ENCODE measurements at places on chromosomes 11 and 22.

- DNase-seq = no peak
Observed at GRCh38 chr11:74043450-74043849, 34.6 kb upstream of the UCP3 start.

DNA sequence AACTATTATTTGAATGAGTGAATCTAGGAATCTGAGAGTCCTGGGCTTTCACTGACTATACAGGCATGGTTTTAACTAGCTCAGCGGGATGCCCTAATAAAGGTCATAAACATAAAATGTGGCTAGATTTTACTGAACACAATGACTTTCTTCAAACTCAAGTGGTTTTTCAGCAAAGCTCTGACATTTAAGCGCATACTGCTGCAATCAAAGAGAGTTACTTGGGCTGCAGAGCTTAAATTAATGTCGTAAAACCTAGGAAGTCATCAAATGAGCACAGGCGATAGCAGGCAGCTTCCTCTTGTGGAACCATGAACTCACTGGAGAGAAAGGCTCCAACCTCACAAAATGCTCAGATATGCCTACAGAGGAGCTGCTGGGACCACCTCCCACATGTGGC is 6.7 kb downstream of the CSNK2A3 start:
- peak; percentile 42 for DNase-seq

GRCh38 chr22:29183971-29184848 is 21.5 kb upstream of the EMID1 start:
- no peak for DNase-seq

- DNase-seq = no peak
Observed at GRCh38 chr22:44448271-44448830, 49.7 kb downstream of the RTL6 start.

DNA sequence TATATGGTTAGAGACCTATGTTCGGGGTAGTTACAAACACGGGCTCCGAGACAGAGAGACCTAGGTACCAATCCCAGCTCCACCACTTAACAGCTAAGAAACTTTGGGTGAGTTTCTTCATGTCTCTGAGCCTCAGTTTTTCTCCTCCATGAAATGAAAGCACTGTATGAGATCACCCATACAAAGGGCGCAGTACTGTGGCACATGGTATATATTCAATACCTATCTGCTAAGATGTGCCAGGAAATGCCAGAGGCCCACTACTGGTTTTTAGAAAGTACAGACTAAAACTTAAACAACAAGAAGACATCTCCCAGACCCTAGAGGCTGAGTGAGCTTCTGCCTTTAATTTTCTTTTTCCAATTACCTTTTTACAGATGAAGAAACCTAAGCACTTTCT is 69.5 kb downstream of the SLC1A2 start:
- no peak for DNase-seq

DNA sequence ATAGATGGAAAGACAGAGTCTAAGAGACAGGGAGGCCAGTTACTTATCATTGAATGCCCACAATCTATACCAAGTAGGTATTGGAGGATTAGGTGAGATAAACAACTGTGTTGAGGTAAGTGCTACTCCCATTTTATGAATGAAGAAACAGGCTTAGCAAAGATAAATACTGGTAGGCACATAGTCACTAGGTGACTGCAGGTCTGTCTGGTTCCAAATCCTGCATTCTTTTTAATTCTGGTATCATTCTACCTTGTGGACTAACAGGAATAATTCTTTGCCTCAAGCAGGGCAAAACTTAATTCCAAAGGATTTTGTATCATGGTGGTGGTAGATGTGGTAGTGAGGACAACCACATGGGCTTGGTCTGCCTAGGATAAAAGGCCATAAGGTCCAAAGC is 28.4 kb downstream of the RNF169 start:
- DNase-seq = no peak

DNA sequence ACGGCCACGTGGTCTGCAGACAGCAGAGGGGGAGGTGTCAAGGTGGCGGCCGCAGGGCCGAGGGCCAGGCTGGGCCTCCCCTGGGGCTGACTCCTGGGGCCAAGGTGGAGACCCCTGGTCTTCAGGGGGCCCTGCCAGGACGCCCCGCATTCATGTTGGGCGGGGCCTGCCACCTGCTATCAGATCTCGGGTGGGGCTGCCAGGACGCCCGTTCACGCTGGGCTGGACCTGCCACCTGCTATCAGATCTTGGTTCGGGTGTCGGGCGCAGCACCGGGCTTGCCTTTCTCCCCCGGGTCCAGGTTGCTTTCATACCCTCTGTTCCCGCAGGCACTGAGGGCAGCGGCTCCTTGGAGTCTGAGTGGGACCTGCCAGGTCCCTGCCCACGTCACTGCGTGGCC is 16.1 kb upstream of the MAPK11 start:
- DNase-seq = no peak

- DNase-seq = no peak
Observed at GRCh38 chr11:128942817-128943427, at the start of gene TP53AIP1. Gene TP53AIP1 (minus strand): TSS chr11:128942871. CDS start chr11:128937818, 5,053 bp downstream.

DNA sequence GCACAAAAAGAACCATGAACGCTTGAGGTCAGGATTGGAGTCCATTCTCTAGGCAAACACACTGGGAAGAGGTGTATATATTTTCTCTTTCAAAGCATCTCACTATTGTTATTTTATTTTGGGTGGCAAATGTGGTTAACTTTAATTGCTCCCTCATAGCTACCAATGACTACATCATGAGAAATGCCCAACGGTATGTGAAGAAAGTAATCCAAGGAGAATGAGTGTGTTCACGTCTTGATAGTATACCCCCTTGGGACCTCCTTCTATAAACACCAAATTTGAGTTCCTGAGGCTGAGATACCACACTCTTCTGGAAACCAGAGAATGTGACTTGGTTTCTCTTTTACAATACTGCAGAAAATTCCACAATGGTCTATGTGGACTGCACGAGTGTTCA is 15.8 kb downstream of the OR8D1 start:
- no peak for DNase-seq

DNA sequence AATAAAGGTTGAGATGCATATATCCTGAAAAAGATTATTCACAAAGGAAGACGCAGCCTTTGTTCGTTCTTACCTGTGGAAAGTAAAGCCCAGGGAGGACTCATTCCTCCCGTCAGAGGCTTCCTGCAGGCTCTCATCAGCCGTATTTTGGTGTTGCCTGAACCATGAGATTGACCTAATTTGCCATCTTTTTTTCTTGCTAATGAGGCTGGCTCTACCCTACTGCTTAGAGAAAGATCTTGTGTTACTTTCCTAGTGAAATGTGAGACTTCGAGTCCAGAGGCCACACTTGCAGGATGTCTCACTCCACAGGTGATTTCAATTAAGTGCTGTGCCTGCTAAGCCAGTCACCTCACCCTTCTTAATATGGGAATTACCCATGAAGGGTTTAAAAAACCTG is 269.9 kb downstream of the NTM start:
- no peak for DNase-seq

- DNase-seq = no peak
Observed at GRCh38 chr11:108873310-108873709, 208.4 kb downstream of the DDX10 start.

- DNase-seq = no peak
Observed at GRCh38 chr11:106409222-106409621, 331.8 kb downstream of the AASDHPPT start.

DNA sequence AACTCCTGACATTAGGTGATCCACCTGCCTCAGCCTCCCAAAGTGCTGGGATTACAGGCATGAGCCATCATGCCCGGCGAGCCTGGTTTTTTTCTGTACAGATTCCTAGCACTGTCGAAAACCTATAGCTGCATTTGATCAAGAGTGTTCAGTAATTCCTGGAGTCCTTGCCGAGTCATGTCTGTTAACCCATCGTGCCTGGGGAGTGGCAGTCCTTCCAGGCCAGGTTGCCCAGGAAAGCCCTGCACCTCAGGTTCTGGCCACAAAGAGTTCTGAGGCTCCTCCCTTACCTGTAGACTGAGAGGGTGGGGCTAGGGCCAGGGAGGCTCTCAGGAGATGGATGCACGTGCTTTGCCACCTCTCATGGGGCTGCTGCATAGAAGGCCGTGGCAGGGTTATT is 17.0 kb downstream of the YDJC start:
- no peak for DNase-seq

DNA sequence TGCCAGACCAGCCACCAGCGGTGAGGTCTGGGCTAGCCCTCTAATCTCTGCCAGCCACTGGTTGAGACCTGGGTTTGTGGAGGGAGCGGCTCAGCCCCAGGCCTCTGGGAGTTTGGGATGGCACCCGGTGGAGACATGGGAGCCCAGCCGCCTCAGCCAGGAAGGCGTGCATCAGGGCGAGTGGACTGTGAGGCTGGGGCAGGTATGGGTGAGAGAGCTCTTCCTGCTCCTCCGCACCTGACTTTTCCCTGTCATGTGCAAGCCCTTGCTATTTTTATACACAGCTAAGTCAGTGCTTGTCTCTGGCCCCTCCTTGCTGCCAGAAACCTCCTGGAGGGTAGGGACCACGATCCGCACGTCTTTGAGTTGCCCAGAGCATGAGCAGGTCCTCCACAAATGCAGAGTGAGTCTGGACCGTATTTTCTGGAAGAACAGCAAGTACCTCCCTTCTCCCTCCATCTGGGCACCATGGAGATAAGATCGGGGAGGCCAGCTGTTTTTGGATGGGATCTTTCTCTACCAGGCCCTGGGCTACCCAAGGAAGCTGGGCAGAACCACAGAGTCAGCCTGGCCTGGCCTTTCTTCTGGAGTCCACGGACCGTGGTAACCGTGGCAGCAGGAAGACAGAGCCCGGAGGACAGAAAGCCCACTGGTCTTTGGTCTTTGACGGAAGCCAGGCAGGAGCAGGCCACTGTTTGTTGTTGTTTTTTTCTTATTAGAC is 53.3 kb downstream of the IGLL1 start:
- no peak for DNase-seq

GRCh38 chr11:102036757-102037156 is 10.5 kb upstream of the CFAP300 start:
- DNase-seq = no peak

GRCh38 chr11:93905384-93905783 is 55.0 kb upstream of the VSTM5 start:
- DNase-seq = no peak

GRCh38 chr11:76246271-76246933 is 40.1 kb upstream of the WNT11 start:
- no peak for DNase-seq

DNA sequence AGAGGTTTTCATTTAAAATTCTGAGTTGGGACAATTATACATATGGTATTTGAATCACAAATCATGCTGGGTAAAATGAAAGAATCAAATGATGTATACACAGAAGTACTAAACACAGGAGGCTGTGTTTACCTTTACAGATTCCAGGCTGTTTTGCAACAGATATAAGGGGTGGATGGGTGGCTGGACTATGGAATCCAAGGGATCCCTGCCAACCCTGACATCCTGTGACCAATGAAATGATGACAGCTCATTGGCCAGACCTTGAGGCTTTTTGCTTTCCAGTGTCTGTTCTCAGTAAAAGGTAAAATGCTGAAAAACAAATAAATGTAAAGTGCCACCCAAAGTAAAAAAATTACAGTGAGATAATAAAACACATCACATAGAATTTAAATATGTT is 3.3 kb upstream of the DDI1 start:
- DNase-seq = no peak

- no peak for DNase-seq
Observed at GRCh38 chr11:17258670-17259069, 17.9 kb upstream of the NUCB2 start.

DNA sequence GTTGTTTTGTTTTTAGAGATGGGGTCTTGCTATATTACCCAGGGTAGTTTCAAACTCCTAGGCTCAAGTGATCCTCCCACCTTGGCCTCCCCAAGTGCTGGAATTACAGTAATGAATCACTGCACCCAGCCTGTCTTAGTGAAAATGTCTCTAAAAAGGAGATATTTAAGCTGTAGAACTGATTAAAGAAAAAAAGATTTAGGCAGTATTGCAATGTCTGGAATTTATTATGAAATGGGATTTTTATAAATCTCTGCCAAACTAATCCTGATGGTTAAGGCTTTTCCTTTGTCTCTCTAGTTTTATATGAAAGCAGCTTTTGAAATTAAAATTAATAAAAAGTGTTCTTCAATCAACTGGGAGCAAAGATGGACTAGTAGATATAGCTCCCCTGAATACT is 2.1 kb downstream of the PLAAT3 start:
- DNase-seq = no peak

- no peak for DNase-seq
Observed at GRCh38 chr11:9838229-9838628, 174.4 kb downstream of the SWAP70 start.

DNA sequence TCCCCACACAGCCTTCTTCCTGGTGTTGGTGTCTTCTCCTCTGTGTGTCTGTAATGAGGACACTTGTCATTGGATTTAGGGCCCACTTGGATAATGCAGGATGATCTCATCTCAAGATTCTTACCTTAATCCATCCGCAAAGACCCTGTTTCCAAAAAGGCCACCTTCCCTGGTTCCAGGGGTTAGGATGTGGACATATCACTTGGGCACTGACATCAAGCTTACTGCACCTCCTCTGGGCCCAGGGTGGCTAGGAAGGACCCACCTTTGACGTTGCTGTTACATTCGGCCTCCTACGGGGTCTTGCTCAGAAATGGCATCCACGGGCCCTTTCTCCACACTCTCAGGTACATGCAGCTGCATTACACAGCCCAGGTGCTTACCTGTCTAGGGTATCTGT is 535.9 kb downstream of the BRD1 start:
- no peak for DNase-seq

DNA sequence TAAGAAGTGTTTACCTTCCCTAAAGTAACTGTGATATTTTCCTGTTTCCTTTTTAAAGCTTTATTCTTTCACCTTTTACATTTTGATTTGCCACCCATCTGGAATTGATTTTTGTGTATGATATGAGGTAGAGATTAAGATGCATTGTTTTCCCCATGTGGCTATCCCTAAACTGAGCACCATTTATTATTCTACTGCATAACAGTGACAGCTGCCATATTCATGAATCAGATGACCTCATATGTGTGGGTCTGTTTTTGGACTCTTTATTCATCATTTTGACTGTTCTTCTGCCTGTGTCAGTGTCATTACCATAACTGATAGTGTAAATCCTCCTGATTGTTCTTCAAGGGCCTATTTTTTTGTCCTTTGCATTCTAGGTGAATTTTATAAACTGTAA is 50.8 kb downstream of the HIPK3 start:
- DNase-seq = no peak

GRCh38 chr11:827897-828192 is at the start of gene CRACR2B:
Gene CRACR2B (plus strand): TSS chr11:827919. CDS start chr11:828608, 689 bp downstream.
- DNase-seq = no peak
